Stimulated activated CD4-positive, alpha-beta T cell treated with anti-CD3 and anti-CD28 coated beads, Interleukin-15, amount 100 ng/mL, for 1 hour (primary cell): ENCODE measurements at places on chromosomes 7 and 10.

DNA sequence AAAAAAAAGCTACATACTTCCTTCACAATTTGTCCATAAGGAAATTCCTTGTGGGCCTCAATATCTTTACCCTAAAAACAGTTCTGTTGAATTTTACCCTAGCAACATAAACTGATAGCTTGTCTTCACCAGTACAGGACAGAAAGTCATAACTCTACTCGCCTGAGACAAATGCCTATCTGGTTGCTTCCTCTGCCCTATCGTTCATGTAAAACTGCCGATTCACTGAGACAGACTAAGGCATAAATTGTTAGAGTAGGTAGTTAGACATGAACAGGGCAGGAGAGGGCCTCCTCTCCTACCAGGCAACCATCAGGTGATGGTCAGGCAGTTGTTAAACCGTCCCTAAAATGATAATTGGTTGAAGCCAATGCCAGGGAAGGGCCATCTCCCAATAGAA is 25.0 kb downstream of the IFIT3 start:
- no peak for DNase-seq

DNA sequence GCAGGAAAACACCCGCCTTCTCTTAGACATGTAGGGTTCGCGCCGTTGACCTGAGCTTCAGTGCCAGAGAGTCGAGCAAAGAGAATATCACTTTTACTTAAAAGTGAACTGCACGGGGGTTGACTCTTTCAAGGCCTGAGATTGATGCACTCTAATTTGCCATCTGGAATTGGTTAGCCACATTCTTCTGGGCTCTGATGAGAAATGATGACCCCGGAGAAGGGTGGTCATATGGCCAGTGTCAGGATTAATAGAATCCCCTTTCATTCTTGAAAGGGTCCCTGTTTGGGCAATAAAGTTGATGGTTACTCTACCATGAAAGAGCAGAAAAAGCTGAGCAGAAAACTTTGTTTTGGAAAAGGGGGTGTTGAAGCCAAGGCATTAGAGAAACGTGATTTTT is 31.2 kb downstream of the GRK5 start:
- DNase-seq, result no peak

- DNase-seq, result no peak
Measured at GRCh38 chr10:4807761-4808507, 18.1 kb upstream of the AKR1E2 start.

GRCh38 chr7:48446721-48447120 is 275.5 kb downstream of the ABCA13 start:
- no peak for DNase-seq

DNA sequence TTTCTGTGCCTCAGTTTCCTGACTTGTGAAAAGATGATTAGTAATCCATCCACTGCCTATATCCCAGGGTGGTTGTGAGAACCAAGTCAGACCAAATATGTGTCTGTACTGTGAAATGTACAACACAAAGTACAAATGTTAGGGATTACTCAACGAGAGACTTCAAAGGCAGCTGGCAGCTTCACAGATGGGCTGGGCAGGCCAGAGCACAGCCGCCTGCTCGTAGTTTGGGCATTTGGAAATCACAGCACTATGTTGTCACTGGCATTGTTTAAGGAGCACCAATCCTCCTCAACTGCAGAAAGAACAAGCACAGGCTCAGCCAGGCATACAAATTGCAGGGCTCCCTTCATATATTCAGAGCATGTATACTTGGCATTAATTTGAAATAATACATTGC is 64.5 kb upstream of the C10orf90 start:
- no peak for DNase-seq

GRCh38 chr7:5231116-5231515 is 41.1 kb downstream of the WIPI2 start:
- DNase-seq, result no peak

- no peak for DNase-seq
Measured at GRCh38 chr10:5467634-5468255, 31.6 kb downstream of the CALML5 start.

DNA sequence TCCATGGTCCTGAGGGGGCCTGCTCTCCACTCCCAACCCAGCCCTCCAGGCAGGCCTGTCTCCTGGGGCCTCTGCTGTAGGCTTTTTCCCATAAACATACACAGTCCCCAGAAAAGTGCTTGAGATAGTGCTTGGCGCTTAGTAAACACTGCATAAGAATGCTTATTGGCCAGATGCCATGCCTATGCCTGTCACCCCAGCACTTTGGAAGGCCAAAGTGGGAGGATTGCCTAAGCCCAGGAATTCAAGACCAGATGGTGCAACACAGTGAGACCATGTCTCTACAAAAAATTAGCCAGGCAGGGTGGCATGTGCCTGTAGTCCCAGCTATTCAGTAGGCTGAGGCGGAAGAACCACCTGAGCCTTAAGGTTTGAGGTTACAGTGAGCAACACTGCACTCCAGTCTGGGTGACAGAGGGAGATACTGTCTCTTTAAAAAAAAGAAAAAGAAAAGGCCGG is 24.6 kb upstream of the ASL start:
- DNase-seq, result no peak

GRCh38 chr7:52352013-52352981 is 683.1 kb upstream of the POM121L12 start:
- no peak for DNase-seq

DNA sequence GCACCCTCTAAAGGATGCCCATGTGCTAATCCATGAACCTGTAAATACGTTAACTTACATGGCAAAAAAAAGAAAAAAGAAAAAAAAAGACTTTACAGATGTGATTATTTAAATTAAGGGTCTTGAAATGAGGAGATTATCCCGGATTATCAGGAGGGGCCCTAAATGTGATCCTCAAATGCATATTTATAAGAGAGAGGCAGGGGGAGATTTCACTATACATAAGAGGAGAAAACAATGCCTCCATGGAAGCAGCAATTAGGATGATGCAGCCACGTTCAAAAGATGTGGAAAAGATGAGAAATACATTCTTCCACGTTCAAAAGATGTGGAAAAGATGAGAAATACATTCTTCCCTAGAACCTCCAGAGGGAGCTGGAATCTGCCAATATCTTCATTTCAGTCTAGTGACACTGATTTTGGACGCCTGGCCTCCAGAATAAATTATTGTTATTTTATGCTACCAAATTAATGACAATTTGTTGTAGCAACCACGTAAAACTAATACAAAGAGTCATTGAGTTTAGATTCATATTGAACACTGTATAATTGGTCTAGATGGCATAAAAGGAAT is 328.4 kb upstream of the GNAI1 start:
- no peak for DNase-seq

DNA sequence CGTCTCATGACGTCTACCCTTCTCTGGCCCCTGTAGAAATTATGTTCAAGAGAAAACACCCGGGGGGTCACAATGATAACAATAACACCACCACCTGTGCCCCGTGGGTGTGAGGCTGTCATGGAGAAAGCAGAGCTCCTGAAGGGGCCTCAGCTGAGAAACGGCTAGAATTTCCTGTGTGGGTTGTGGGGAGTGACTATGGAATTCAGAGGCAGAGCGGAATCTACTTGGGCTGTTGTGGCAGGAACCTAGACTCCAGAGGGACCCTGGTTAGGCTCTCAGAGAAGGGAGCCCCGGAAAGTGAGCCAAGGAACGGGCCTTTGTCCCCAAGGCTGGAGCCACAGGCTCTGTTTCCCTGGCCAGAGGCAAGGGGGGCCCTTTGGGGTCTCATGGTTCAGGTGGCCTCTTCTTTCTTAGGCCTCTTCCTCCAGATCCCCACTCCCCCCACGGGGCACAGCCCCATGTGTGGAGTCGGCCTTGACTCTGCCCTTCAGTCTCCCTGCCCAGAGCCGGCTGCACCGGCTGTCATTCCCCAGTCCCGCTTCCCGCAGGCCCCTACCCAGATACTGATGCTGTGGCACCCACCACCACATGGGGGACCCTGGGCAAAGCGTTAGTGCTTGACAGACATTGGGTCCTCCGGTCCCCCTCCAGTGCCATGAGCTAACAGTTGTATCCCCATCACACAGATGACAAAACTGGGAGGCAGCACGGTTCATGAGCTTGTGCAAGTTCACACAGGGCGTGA is 6.5 kb upstream of the GIMAP8 start:
- DNase-seq, result no peak

- DNase-seq, result no peak
Measured at GRCh38 chr10:85187047-85187446, 858.7 kb downstream of the CCSER2 start.

DNA sequence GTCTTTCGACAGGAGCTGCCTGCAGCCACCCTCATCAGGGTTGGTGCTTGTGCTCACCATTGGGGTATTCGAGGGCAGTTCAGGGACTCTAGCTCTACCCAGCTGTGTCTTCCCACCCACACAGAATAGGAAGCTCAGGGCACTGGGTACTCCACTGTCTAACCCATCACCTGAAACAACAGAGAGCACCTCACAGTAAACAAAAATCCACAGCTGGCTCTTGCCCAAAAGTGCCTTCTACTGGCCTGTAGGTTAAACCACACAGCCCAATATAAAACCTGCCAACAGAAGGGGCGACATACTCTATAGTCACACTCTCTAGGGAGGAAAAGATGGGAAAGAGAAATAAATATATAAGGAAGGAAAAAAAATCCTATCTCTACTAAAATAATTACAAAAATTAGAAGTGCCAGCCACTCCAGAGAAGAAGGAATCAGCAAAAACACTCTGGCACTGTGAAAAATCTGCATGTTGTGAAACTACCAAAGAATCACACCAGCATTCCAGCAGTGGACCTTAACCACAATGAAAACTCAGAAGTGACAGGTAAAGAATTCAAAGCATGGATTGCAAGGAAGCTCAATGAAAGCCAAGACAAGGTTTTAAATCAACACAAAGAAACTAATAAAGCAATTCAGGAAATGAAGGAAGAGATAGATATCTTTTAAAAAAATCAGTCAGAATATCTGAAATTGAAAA is 110.0 kb downstream of the HGF start:
- DNase-seq, result no peak

DNA sequence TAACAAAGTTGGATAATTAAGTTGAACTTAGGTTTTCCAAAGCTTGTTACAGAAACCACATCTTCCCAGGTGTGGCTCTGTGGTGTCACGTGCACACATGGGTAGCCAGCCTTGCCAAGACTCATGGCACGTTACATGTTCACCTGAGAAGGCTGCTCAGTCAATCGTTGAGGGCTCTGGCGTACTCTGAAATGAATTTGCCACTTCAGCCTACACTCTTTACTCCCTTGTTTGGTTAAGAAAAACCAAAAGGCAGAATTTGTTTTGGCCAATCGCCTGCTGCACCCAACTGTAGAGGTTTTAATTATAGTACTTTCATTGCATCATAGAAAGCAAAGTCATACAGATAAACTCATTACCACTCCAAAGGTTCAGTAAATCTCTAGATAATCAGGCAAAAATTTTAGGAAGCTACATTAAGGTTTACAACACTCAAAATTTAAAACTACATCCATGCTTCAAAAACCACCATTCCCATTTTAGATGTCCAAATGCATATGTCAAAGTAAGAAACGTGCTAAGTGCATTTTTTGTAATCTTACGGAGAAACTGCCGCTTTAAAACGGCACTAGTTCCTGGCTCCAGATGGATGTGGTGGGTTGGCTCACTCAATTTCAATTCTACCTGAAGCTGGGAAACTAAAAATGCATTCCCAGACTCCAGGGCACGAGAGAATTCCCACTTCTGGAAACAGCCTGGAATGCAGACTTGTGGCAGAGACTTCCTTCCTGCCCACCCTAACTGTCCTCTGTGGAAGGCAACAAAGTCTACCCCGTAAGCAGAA is 88.4 kb downstream of the DIP2C start:
- no peak for DNase-seq

- DNase-seq, result no peak
Measured at GRCh38 chr7:158707610-158708009, 3.0 kb upstream of the NCAPG2 start.

GRCh38 chr10:83995738-83996331 is 143.5 kb upstream of the GHITM start:
- DNase-seq, result no peak

GRCh38 chr10:30709229-30709628 is 79.7 kb upstream of the LYZL2 start:
- DNase-seq, result no peak

GRCh38 chr10:133166504-133166827 is 6.4 kb downstream of the KNDC1 start:
- no peak for DNase-seq

DNA sequence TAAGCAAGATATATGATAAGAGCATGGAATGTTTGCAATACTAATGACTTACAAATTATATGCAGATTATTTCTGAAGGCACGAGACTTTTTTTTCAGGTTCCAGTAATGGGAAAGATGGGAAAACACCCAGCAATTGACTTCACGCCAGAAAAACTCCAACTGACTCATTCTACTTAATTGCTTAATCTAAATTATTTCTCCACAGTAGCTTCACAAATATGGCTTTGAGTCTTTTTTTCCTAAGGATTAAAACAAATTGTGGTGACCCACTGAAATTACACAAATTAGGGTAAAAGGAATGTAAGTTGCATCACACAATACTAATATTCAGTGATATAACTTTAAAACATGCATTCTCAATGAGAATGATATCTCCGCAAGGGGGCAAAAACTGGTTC is 138.7 kb downstream of the GNAI1 start:
- DNase-seq, result no peak

GRCh38 chr7:9242636-9243035 is 809.2 kb downstream of the NXPH1 start:
- no peak for DNase-seq

DNA sequence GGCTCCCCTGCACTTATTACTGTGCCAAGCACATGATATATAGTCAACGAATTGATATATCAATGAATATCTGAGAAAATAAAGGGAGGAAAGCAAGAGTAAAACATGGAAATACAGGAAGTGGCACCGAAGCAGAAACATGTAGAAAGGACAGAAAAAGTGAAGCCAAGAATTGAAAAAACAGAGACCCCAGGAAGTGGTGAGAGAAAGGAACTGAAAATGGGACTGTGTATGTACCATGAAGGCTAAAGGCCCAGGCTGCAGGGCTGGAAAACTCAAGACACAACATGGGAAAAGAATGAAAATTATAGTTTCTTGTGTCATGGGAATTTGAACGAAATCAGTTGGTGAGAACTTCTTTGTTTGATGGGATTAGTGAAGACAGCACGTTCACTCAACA is 60.6 kb downstream of the MAP3K8 start:
- no peak for DNase-seq

DNA sequence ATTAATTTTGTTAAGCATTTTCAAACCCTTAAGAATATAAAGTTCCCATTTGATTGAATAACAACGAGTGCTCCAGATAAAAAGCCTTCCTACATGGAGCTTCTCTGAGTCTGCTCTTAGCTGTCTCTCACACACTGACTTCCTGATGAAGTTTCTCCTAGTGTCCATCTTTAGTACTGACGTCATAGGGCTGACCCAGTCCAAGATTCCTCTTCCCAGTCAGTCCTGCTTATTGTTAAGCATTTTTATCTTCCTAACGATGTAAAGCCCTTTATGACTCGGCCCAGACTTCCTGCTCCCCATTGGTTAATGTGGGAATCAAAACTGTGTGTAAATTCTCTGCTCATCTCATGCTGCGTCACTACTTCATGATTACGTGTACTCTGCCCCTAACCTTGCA is 398.8 kb downstream of the TFEC start:
- DNase-seq, result no peak

GRCh38 chr7:84025332-84025927 is 169.2 kb downstream of the SEMA3A start:
- DNase-seq, result no peak

- peak; percentile 15 for DNase-seq
Measured at GRCh38 chr7:138875794-138876193, 77.8 kb upstream of the ATP6V0A4 start.
